Prostate gland (tissue), 2 donors: ENCODE measurements at places on chromosomes 5 and 9. TPM values are rescaled to one million over a fixed set of nuclear protein-coding genes. Genes with fewer than 3 reads are reported as not detected.

- no peaks in the 10 kb centered on the region for H3K27me3 ChIP-seq
- H3K27ac ChIP-seq = no peak overlapping the region
- H3K4me3 ChIP-seq = no peak overlapping the region
- no peak for DNase-seq
- no peaks in the 10 kb centered on the region for H3K4me1 ChIP-seq
- H3K36me3 ChIP-seq = no peaks in the 10 kb centered on the region
Measured at GRCh38 chr9:105067895-105068580, 140.1 kb upstream of the ABCA1 start.

DNA sequence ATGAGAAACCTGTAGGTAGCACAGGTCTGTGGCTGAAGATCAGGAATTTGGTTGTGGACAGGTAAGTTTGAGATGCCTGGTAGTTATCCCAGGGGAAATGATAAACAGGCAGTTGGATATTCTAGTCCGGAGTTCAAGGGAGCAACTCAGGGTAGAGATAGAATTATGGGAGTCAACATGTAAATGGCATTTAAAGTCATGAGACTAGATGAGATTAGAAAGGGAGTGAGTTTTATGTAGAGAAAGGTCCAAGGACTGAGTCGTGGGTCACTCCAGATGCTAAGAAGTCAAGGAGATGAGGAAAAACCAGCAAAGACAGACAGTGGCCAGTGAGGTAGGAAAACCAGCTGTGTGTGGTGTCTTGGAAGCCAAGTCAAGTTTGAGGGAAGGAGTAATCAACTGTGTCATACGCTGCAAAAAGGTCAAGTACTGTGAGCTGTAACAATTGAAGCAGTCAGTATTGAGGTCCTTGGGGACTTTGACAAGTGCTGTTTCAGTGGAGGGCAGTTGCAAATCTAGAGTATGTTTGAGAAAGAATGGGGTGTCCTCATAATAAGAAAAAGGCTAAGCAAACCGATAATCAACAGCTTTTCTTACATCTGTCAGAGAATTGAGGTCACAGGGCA, 18.2 kb downstream of the GNPDA1 start:
- H3K4me1 ChIP-seq = no peaks in the 10 kb centered on the region
- no peaks in the 10 kb centered on the region for H3K36me3 ChIP-seq
- no peak overlapping the region for H3K27ac ChIP-seq
- DNase-seq = no peak

- DNase-seq = no peak
- H3K4me1 ChIP-seq = no peaks in the 10 kb centered on the region
- no peaks in the 10 kb centered on the region for H3K36me3 ChIP-seq
- H3K27ac ChIP-seq = no peak overlapping the region
- H3K4me3 ChIP-seq = no peak overlapping the region
Measured at GRCh38 chr9:14080959-14081542, 232.9 kb downstream of the NFIB start.

- H3K27me3 ChIP-seq = no peaks in the 10 kb centered on the region
- no peaks in the 10 kb centered on the region for H3K4me1 ChIP-seq
- DNase-seq = no peak
- no peak overlapping the region for H3K27ac ChIP-seq
- no peaks in the 10 kb centered on the region for H3K36me3 ChIP-seq
Measured at GRCh38 chr9:84804951-84805694, 135.6 kb downstream of the NTRK2 start.

DNA sequence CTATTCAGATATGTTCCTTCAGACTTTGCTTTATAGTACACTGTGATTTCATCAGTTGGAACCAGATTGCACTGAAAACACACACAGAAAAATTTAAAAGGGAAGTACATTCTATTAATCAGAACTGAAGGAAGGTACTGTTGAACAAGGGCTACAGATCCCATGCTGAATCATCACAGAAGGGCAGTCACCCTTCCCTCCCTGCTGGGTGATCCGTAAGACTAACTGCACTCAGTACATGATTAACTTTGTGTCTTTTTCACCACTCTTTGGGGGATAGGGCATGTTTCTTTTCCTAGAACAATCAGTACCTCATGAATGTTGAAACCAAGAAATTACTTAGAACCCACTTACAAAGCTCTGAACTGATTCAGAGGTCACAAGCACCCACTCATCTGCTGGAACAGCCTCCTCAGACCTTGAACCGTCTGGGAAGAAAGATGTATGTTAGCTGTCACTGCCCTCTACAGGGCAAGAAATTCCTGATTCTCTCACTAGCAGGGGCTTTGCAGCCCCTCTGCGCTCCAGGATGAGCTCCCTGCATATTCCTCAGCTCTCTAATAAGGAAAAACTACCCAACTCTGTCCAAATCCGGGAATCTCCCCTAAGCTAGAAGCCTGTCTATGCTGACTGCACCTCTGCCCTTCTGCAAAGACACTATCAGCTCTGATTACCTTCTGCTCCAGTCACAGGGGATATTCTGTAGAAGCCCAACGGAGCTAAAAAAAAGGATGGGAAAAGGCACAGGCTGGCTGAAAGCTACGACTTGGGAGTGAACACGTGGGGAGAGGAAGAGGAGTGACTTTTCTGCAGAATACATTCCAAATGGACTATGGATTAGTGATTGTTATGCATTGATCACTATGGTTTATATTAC, 51.0 kb downstream of the IARS1 start:
- peaks cover 26% of the 10 kb centered on the region for H3K36me3 ChIP-seq
- H3K4me3 ChIP-seq = no peak overlapping the region
- DNase-seq = no peak

GRCh38 chr5:170591054-170591453, 87.2 kb downstream of the KCNIP1 start:
- no peaks in the 10 kb centered on the region for H3K4me1 ChIP-seq
- no peaks in the 10 kb centered on the region for H3K27me3 ChIP-seq
- H3K36me3 ChIP-seq = no peaks in the 10 kb centered on the region
- H3K27ac ChIP-seq = no peak overlapping the region

- H3K27ac ChIP-seq = no peak overlapping the region
- no peak for DNase-seq
- no peaks in the 10 kb centered on the region for H3K27me3 ChIP-seq
- no peak overlapping the region for H3K4me3 ChIP-seq
- H3K4me1 ChIP-seq = no peaks in the 10 kb centered on the region
Measured at GRCh38 chr5:55763746-55764420, 26.0 kb downstream of the DDX4 start.

GRCh38 chr5:4579679-4580078, 560.5 kb upstream of the ADAMTS16 start:
- no peak overlapping the region for H3K27ac ChIP-seq
- no peak for DNase-seq
- no peak overlapping the region for H3K4me3 ChIP-seq
- H3K4me1 ChIP-seq = no peaks in the 10 kb centered on the region
- no peaks in the 10 kb centered on the region for H3K36me3 ChIP-seq
- H3K27me3 ChIP-seq = no peaks in the 10 kb centered on the region

DNA sequence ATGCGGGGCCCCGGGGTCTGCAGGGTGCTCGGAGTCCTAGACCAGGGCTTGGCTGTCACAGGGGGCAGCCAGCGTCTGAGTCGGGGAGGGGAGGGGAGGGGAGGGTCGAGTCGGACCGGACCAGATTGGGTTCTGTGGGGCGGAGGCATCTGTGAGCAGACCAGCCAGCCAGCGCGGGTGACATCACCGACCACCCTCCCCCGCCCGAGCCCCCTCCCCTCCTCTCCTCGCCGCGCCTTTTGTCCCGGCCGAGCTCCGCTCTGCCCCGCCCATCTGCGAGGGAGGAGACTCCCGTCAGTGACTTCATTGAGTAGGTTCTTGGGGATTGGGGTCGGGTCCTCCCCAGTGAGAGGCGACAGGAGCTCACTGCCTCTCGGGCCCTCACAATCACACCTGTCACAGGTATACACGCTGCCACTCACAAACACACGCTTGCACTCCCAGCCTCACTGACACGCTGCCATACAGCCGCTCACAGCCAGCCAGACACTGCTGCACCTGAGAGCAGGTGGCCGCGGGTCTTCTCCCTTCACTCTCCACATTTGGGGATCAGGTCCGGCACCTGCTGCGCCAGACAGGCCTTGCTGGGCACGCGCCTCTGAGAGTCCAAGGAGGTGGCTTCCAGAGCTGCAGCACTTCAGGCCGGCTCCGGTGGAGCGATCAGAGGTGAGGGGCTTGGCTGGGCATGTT, 546 bp downstream of the DNAJB5 start:
- H3K27me3 ChIP-seq = no peaks in the 10 kb centered on the region
- H3K4me3 ChIP-seq = peak overlapping the region; percentile 96
- H3K36me3 ChIP-seq = no peaks in the 10 kb centered on the region
- peak; percentile 27 for DNase-seq
- no peaks in the 10 kb centered on the region for H3K4me1 ChIP-seq

GRCh38 chr5:173547579-173547978, 68.9 kb downstream of the BOD1 start:
- H3K4me3 ChIP-seq = no peak overlapping the region
- no peaks in the 10 kb centered on the region for H3K4me1 ChIP-seq
- no peak overlapping the region for H3K27ac ChIP-seq
- DNase-seq = no peak
- H3K27me3 ChIP-seq = no peaks in the 10 kb centered on the region

GRCh38 chr9:121576281-121577075, 75.0 kb upstream of the DAB2IP start:
- no peaks in the 10 kb centered on the region for H3K4me1 ChIP-seq
- H3K27ac ChIP-seq = peak overlapping the region; percentile 6
- DNase-seq = no peak

FCHSD1 gene
- 24.9 TPM for total RNA-seq

ANKRD18A gene
- total RNA-seq = 13.9 TPM

PCDHB9 gene
- total RNA-seq = 1.0 TPM

ENTREP1 gene
- 10.2 TPM for total RNA-seq

KCNT1 gene
- 3.0 TPM for total RNA-seq

SLC27A4 gene
- 19.2 TPM for total RNA-seq

AGXT2 gene
- not detected for total RNA-seq

SEC24A gene
- total RNA-seq = 15.5 TPM

PDCD1LG2 gene
- not detected for total RNA-seq

PCDHGA9 gene
- total RNA-seq = 3.9 TPM
